Spleen (tissue), 13 donors: ENCODE measurements at places on chromosomes 2 and 18. TPM values are rescaled to one million over a fixed set of nuclear protein-coding genes. Genes with fewer than 3 reads are reported as not detected.

The FIGN gene
- 14.2 TPM for total RNA-seq

The CELF4 gene
- total RNA-seq = 0.77 TPM

The SEPTIN10 gene
- total RNA-seq = 67.7 TPM

The SCG2 gene
- not detected for total RNA-seq

The B4GALT6 gene
- total RNA-seq = 2.8 TPM

The RAX gene
- total RNA-seq = not detected

The TSN gene
- total RNA-seq = 43.2 TPM

The CCNYL1 gene
- 20.6 TPM for total RNA-seq

The KLHL14 gene
- 12.4 TPM for total RNA-seq

The TGFA gene
- 6.8 TPM for total RNA-seq

The ITPRIPL1 gene
- total RNA-seq = 3.7 TPM

The UPP2 gene
- total RNA-seq = not detected

The SATB2 gene
- 3.0 TPM for total RNA-seq

The VWC2L gene
- not detected for total RNA-seq

The MAB21L4 gene
- not detected for total RNA-seq

The MGAT5 gene
- total RNA-seq = 101 TPM

The MITD1 gene
- total RNA-seq = 30.4 TPM

The SOWAHC gene
- total RNA-seq = 7.7 TPM

The ZNF521 gene
- total RNA-seq = 77.9 TPM

The TUBA4B gene
- not detected for total RNA-seq

The WNT10A gene
- total RNA-seq = 7.9 TPM

The RAB6C gene
- total RNA-seq = 0.83 TPM

The CCBE1 gene
- total RNA-seq = 0.06 TPM

The CDH7 gene
- total RNA-seq = not detected

The AAK1 gene
- 95.1 TPM for total RNA-seq

The TP53I3 gene
- 7.1 TPM for total RNA-seq

The TMEM200C gene
- 1.5 TPM for total RNA-seq

The ASXL3 gene
- total RNA-seq = 3.5 TPM

The DCTN1 gene
- total RNA-seq = 113 TPM

The BIRC6 gene
- total RNA-seq = 161 TPM

The SPATA3 gene
- total RNA-seq = not detected

The ELOA2 gene
- total RNA-seq = not detected

The FBXO11 gene
- 87.4 TPM for total RNA-seq
